ENCODE measurements at places on chromosomes 5 and 9. TPM values are rescaled to one million over a fixed set of nuclear protein-coding genes. Genes with fewer than 3 reads are reported as not detected.

Gene DMRT3
- total RNA-seq: not detected

Gene GCNT4
- total RNA-seq: 3.1 TPM

Gene IFNA13
- total RNA-seq: not detected

Gene TMC1
- total RNA-seq: not detected

Gene BDP1
- 10.0 TPM for total RNA-seq

Gene ZNF608
- 7.6 TPM for total RNA-seq

Gene CORO2A
- total RNA-seq: 19.0 TPM

Gene TIMD4
- total RNA-seq: not detected

Gene BARHL1
- total RNA-seq: not detected

Gene TMEM174
- total RNA-seq: not detected

Gene SPINK1
- not detected for total RNA-seq

Gene GABRB2
- not detected for total RNA-seq

Gene LOX
- total RNA-seq: 3.4 TPM

Gene CXXC5
- 28.6 TPM for total RNA-seq

Gene PCDHB12
- total RNA-seq: 0.05 TPM

Gene ELL2
- total RNA-seq: 109 TPM

Gene PCDHGA6
- 0.63 TPM for total RNA-seq

Gene LVRN
- total RNA-seq: 0.49 TPM

Gene CNTFR
- 0.42 TPM for total RNA-seq

Gene CFAP90
- total RNA-seq: not detected

Gene PTGDS
- total RNA-seq: not detected

Gene SLC22A5
- total RNA-seq: 6.2 TPM

Gene HRH2
- total RNA-seq: not detected

Gene ANKDD1B
- total RNA-seq: not detected

Gene BHMT2
- not detected for total RNA-seq

Gene PDE8B
- not detected for total RNA-seq

Gene MZB1
- total RNA-seq: not detected

Gene PCDHGA12
- 4.7 TPM for total RNA-seq

Gene PTGS1
- total RNA-seq: 4.2 TPM

Gene PLEKHG4B
- total RNA-seq: under 0.01 TPM

Gene LHX6
- not detected for total RNA-seq

Gene PPIC
- total RNA-seq: 27.9 TPM

Gene CCDC183
- 0.42 TPM for total RNA-seq

Gene INSL4
- total RNA-seq: 1.0 TPM

Gene MCIDAS
- not detected for total RNA-seq

Gene RNF183
- total RNA-seq: 0.21 TPM

Gene AFAP1L1
- total RNA-seq: 14.5 TPM

Gene CTXN3
- total RNA-seq: not detected

Measured in airway epithelial cell (primary cell).